ENCODE measurements at places on chromosomes 13 and 19.

- DNase-seq = no peak
Observed at GRCh38 chr19:33404506-33405253, 31.2 kb downstream of the CEBPG start.

DNA sequence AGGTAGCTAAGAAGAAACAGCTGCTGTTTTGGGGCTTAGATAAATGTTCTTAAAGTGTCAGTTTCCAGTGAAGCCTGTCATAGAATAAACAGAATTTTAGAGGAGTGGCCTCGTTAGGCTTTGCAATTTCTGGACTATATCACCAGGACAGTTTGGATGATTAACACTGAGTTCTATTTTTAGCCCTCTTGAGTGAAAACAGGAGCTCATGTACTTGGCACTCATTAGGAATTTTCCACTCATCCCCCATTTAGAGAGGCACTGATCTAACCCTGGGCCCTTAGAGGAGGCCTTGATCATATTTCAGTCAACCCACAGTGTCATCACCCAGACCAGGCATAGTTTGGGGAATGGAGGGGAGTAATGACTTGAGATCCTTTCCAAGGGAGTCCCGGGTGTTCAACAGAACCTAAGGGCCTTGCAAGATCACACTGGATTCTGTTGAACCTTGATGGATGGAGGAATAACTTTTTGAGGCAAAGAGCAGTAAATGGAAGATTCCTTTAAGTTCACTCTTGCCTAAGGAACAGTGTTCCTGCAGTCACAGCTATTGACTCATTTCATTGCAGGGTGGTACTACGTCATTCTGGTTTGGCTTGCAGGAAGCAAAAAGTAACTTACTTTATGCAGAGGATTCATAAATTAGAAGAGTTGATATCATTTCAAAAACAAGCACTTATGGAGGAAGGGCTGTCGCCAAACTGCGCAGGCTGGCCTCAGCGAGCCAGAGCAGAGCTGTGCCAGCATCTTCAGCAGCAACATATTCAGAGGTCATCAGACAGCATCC is 160.2 kb downstream of the SLC7A1 start:
- no peak for DNase-seq

GRCh38 chr19:58572818-58573657 is at the start of gene MZF1:
MZF1 (minus strand) TSS chr19:58573335; CDS start chr19:58571389, 1,946 bp downstream.
- peak; percentile 99 for DNase-seq

- DNase-seq = no peak
Observed at GRCh38 chr19:4588291-4588761, 28.8 kb upstream of the SEMA6B start.

GRCh38 chr13:31485651-31486051 is 253.7 kb upstream of the RXFP2 start:
- DNase-seq = no peak

DNA sequence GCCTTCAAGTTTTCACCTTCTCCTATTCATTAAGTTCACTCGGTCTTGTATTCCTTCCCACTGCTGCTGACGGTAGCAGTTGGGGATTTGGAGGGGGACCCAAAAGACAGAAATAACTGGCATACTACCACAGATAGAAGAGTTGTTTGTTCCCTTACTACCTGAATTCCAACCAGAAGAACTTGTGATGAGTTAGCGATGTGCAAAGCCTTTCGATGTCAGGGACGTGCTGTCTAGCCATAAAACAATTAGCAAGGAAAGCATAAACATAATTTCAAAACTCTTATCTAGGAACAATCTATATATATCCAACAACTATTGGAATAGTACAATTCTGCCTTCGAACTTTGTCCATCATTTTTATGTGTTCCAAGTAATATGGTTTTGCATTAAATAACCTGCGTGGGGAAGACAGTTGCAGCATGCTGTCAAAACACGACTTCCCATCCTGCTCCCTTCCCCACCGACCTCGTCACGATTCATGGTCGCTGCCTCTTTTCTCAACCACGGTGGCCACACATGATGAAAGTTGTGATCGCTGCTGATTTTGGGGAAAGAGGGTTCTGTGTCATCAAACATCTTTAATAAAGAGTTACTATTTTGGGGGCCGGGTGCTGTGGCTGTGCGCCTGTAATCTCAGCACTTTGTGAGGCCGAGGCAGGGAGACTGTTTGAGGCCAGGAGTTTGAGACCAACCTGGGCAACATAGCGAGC is 3.8 kb upstream of the SLC7A9 start:
- DNase-seq = peak; percentile 32

- DNase-seq = no peak
Observed at GRCh38 chr13:42702716-42703115, 78.7 kb upstream of the FAM216B start.

- DNase-seq = no peak
Observed at GRCh38 chr19:16069813-16070365, 6.4 kb upstream of the TPM4 start.

GRCh38 chr13:48562296-48563066 is 29.6 kb upstream of the RCBTB2 start:
- DNase-seq = no peak

Data from head of caudate nucleus (tissue), 42 donors.